ENCODE measurements at places on chromosomes 7 and 10.
A peak's percentile ranks its signal among the peaks of the same experiment; 100 is the strongest.

- DNase-seq = no peak
Observed at GRCh38 chr7:1558181-1558811, 2.3 kb upstream of the TMEM184A start.

DNA sequence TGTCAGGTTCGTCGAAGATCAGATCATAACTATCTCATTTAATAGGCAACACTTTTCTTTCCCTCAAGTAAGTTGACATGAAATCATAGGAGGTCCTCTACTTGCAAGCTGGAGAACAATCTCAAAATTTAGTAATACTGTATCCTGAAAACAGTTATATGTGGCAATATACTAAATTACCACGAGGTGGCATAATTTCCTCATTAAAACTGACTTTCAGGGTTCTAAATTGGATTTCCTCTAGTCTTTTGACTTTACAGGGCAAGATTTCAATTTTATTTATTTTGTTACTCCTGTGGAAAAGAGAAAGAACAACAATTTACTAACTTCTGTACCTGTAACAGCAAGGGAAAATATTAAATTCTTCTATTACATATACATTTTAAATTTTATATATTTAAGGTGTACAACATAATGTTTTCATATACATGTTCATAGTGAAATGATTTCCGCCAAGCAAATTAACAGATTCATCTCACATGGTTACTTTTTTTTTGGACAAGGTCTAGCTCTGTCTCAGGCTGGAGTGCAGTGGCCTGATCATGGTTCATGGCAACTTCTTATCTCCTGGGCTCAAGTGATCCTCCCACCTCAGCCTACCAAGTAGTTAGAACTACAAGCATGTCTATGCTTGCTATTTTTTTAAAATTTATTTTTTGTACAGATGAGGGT is 53.4 kb upstream of the CYP2C18 start:
- DNase-seq = peak; percentile 8

GRCh38 chr10:106401161-106401560 is 763.3 kb downstream of the SORCS1 start:
- no peak for DNase-seq

DNA sequence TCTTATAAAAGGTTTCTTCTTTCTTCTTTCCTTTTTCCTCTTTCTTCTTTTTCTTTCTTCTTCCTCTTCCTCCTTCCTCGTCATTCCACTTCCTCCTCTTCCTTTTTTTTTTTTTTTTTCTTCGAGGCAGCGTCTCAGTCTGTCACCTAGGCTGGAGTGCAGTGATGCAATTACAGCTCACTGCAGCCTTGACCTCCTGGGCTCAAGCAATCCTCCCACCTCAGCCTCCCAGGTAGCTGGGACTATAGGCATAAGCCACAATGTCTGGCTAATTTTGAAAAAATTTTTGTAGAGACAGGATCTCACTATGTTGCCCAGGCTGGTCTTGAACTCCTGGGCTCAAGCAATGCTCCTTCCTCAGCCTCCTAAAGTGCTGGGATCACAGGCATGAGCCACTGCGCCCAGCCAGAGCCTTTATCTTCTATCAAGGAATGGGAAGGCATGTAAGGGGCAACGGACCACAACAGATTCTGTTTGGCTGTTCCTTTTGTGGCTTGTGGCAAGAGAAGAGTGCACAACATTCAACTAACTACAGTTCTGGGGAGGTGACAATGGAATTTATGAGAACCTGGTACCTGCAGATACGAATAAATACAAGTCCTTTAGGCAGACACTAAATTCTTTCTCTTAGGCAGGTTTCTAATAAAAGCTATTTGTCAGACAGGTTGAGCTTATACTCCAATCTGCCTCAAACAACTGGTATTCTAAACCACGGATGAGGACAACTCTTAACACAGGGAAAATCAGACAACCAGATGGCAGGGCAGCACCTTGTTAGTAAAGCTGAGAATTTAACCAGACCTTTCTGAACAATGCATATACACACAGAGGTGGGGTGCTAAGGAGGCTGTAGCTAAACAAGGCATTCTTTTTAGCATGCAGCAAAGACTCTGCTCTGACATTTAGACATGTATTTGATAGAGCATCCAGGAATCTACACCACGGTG is 100.3 kb downstream of the DOCK4 start:
- DNase-seq = no peak

GRCh38 chr10:35299016-35299415 is 37.3 kb upstream of the CCNY start:
- no peak for DNase-seq

DNA sequence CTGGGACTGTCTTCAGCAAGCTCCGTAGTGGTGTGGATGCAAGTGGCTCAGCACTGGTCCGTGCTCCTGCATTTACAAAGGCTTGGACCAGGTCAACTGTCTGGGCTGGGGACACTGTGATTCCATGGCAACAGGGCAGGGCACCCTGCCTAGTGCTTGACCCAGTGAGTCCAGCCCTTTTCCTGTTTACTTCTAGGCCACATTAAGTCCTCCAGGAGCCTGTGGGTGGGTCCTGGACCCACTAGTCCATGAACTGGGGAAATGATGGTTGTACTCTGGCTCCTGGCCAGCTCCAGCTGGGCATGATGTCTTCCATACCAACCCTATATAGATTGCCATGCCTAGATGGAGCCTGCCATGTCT is 152.0 kb downstream of the RPS24 start:
- DNase-seq = no peak

DNA sequence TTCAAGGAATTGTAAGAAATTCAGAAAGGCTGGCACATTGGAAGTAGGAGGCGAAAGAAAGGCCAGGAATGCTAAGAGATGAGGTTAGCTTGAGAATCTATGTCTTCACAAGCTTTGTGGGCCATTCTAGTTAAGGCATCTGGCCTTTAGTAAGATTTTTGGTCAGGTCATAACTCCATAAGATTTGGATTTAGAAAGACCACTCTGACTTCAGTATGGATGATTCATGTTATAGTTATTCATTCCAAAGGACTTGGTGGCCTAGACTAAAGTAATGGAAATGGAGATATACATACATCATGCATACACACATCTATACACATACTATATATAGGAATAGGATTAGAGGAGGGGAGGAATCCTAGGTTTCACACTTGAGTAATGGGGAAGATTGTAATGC is 77.5 kb downstream of the SEPTIN7 start:
- no peak for DNase-seq

GRCh38 chr7:3943779-3944520 is 642.9 kb downstream of the SDK1 start:
- DNase-seq = no peak

- no peak for DNase-seq
Observed at GRCh38 chr10:24716295-24716694, 7.4 kb downstream of the ARHGAP21 start.

DNA sequence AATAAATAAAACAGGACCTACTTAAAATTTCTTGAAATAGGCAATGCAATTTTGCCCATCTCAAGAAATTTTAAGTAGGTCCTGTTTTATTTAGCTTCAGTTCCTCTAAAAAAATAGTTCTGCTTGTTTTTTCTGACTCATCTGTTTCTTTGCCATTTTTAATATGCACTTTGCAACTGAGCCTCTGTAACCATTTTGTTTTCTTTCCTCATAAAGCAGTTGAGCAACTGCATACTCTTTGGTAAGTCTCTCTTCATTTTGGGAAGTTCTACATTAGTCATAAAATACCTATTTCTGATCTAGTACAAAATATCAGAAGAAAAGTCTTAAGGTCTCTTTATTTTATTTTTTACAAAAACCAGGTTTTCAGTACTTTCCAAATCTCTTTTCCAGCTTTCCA is 18.0 kb downstream of the TAS2R40 start:
- DNase-seq = no peak

DNA sequence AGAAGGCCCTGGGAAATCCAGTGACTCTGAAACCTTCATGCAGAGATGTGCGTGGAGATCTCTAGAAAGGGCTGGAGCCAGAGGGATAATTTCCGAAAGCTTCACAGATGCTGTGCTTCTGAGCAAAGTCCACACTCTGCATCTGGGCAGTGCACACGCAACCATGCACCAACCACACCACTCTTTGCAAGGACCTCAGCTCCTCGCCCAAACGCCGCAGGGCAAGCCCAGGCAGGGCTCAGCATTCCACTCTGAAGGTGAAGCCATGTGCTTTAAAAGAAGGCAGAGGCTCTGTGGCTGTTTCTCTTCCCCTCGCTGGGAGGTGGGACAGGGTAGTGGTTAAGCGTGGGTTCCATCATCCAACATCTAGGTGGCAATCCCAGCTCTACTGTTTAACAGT is 48.4 kb downstream of the ASB13 start:
- no peak for DNase-seq

DNA sequence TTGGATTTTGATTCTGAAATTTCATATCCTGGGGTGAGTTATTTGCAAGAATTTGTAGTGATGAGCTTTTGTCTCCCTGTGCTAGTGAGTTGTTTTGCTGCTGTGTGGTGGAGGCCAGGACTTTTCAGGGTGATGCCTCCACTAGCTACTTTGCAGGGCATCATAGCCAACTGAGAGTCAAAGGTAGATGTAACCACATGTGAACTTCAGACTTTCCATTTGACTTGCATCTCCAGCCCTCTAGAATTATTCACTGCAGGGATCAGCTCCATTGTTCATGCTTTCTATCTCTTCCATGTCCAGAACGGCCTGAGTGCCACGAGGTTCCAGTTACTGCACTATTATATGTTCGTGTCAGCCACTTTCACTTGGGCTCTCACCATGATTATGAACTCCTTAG is 534.3 kb downstream of the GRM8 start:
- DNase-seq = no peak

DNA sequence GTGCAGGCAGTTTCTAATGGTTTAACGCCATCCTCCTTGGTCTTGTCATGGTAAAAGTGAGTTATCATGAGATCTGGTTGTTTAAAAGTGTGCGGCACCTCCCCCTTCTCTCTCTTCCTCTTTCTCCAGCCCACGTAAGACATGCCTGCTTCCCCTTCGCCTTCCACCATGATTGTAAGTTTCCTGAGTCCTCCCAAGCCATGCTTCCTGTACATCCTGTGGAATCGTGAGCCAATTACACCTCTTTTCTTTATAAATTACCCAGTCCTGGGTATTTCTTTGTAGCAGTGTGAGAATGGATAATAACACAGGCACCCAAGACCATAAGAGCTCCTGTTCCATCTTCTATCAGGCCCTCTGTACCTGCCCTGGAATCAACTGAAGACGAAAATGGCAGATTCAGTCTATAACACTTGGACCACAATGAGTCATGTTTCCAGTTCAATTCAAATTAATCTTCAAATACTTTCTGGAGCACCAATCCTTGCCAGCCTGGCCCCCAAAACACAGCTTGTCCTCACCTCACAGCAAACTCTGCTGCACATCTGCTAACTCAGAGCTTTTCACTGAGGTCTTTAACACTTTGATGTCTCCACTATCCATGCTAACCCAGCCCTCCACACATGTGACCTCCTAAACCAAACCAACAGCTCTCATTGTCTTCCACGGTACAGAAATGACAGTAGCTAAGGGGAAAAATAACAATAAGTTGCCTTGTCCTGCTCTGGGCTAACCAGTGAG is 73.2 kb downstream of the SFMBT2 start:
- no peak for DNase-seq

GRCh38 chr10:75111907-75112679 is 637 bp downstream of the SAMD8 start:
- no peak for DNase-seq

- DNase-seq = no peak
Observed at GRCh38 chr10:24352399-24352798, 143.5 kb downstream of the KIAA1217 start.

DNA sequence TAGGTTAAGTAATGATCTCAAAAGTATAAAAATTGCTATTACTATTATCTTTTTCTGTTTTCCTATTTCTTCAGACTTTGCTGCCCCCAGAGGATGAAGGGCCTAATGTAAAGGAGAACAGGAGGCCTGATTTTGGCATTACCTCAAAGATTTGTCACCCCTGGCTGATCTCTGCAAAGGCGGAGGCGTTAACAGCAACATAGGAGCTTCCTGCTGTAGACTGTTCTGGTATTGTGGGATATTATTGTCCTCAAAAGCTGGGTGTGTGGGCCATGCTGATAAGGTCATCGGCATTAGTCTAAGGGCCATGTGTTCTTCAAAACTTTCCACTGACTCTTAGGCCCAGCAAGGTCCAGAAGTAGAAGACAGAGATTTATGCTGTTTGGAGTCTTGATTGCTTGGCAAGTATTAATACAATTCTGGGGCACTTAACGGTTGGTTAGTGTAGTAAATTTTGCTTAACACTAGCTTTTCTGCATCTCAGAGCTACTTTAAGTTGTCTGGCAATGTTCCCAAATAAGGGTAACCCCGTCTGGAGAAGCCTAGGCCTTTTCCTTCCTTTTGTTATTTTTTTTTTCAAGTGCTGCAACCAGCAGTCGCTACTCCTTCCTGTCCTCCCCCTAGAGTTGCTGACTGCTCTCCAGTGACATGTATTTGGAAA is 14.0 kb upstream of the ENTPD1 start:
- DNase-seq = no peak

GRCh38 chr7:620056-620455 is 100.4 kb upstream of the PDGFA start:
- DNase-seq = no peak

DNA sequence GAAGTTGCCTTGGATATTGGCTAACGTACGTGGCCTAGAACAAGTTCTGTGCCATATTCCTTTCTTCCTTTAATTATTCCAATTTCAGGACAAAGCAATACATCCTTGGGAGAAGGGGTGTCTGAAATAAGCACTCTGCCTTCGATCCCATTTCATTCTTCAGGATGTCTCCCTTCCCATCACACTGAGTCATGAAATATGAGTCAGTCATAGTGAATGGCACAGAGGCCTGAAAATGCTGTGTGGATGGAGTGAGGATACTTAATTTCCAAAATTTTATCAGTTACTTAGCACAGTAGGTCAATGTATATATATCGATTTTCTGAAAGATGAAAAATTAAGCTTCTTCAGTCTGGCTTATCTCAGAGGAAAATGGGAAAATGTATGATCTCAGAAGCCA is 19.5 kb downstream of the EVX1 start:
- no peak for DNase-seq

- DNase-seq = no peak
Observed at GRCh38 chr7:104643587-104644217, 315.3 kb downstream of the LHFPL3 start.

DNA sequence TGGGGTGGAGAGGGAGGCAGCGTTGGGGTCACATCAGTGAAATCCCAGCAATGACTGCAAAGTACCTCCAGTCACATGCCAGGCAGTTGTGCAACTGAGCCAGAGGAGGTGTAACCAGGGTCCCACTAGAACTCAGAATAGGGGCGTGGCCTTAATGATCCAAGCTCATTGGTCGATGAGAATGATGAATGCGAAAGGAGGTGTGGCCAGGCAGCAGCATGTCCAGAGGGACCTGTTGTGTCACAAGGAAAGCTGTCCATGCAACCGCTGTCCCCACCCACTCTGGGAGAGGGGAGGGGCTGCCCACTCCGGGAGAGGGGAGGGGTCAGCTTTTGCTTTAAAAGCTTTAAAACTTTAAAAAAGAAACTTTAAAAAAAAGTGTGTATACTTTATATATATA is 25.3 kb upstream of the MTPAP start:
- no peak for DNase-seq

GRCh38 chr7:107230334-107230733 is 61.5 kb downstream of the HBP1 start:
- no peak for DNase-seq

- no peak for DNase-seq
Observed at GRCh38 chr10:8591640-8592039, 537.2 kb downstream of the GATA3 start.
